ENCODE measurements at places on chromosomes 5 and 9.
A peak's percentile ranks its signal among the peaks of the same experiment; 100 is the strongest.

DNA sequence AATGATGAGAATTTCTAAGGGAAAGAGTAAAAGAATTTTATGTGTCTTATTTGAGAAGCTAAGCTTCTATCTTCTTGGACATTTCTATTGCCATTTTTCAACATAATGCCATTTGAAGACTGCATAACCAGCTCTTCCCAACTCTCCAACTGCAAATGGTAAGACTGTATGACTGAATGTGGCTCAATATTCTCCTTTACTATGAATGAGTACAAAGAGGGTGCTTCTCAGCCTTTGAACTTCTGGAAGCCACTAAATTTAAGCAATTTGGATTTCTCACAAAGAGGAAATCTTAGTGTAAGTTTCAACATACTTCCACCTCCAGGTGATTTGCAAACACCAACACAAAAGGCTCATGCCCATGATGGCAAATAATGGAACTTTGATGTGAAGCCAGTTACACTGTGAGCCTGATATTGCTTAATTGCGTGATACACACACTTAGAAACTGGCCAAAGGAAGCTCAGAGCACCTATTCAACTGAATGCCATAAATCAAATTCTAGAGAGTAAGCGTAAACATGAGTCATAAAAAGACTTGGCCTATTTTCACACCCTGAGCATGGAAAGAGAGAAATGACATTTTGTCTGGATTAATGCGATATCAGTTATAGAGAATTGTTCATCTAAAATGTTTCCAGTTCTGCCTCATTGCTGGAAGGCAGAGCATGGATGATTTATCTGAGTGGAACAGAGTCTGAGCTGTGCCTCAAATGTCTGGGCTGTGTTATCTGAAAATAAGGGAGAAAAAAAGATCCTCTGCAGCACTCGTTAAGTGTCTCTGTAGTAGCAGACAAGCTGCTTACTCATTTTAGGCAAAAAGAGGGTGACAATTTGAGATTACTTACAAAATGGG is 145.3 kb downstream of the PLK2 start:
- no peak for DNase-seq

DNA sequence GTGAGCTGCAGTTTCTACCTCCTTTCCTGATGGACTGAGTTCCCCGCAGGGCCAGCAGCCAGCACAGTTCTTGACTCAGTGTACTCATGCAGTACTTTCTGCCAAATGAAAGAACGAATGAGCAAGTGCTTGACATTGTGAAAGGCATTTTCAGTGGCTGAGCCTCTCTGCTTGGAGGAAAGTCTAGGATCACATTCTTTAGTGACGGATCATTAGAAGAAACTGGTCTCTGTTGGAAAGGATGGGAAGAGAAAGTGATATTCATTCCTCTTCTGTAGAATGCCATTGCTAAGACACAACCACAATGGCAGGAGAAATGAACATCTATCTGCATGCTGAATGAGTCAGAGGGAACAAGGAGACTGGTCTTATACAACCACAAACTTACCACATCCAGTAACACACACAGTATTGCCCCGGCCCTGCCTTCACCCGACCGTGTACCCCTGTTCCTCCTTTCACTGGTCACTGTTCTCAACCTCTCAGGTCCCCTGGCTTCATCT is 206.9 kb downstream of the CRB2 start:
- no peak for DNase-seq

GRCh38 chr9:34990908-34991606 is 1.5 kb downstream of the DNAJB5 start:
- no peak for DNase-seq

DNA sequence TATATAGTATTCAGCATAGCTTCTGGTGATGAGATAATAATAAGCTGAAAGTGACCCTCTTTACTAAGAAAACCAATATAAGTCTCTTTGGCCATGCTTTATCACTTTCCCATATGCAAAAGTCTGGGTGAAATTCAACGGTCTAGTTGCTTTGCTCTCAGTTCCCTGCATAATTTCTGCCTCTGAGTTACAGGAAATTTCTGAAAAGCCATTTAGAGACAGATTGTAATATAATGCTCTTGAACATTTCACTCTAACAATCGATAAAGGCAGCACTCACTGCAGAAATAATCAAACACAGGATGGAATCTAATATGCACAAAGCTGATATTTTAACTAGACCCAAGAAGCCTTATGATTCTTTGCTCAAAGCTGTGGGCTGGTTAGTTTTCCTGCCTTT is 100.1 kb upstream of the LIFR start:
- no peak for DNase-seq

- peak; percentile 48 for DNase-seq
Measured at GRCh38 chr9:69181908-69182353, 7.9 kb downstream of the TJP2 start.

- no peak for DNase-seq
Measured at GRCh38 chr5:167511-167910, 23.8 kb upstream of the LRRC14B start.

GRCh38 chr5:65982635-65983034 is 56.3 kb downstream of the ERBIN start:
- DNase-seq = no peak

- DNase-seq = no peak
Measured at GRCh38 chr5:64595031-64595855, 89.4 kb downstream of the RGS7BP start.

GRCh38 chr9:134688661-134689320 is 47.2 kb downstream of the COL5A1 start:
- no peak for DNase-seq

- DNase-seq = peak; percentile 63
Measured at GRCh38 chr9:134267881-134268724, 58.2 kb upstream of the RXRA start.

DNA sequence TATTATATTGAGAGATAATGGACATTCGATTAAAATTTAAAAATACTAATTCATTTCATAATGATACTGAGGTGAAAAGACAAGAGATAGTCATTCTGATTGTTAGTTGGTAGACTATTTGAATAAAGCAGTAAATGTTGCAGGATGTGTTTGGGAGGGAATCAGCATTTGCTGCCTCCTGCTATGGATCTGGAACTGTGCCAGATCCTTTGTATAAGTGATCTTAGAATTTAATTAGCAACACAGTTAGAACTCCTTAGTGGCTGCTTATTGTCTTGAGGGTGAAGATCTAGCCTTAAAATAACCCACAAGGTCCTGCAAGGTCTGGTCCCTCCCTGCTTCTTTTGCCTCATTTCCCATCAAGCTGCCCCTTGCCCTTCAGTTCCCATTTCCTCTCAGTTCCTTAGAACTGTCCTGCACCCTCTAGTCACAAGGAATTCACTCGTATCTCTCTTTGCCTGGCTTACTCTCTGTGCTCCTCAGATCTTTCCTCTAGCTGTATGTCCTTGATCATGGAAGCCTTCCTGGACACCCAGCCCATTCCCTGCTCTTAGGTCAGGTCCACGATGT is 12.5 kb downstream of the LECT2 start:
- DNase-seq = no peak

- no peak for DNase-seq
Measured at GRCh38 chr5:3139499-3139931, 388.0 kb upstream of the IRX2 start.

DNA sequence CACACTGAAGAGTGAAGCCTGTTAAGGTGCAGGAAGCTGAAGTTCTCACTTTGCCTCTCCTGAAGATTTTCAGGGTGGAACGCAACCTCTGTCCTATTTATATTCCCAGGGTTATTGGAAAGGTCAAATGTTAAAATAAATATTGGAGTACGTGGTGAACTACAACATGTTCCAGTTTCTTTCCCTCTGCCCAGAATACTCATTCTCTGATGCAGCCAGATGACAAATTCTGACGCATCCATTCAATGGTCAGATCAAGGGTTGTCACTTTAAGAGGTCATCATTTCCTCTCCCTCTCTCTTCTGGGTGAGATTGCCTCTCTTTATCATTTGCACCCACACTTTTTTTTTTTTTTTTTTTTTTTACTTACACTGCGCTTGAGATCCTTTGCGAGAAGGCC is 277.1 kb downstream of the BRINP1 start:
- DNase-seq = no peak

- DNase-seq = no peak
Measured at GRCh38 chr5:34529581-34530331, 126.4 kb upstream of the RAI14 start.

DNA sequence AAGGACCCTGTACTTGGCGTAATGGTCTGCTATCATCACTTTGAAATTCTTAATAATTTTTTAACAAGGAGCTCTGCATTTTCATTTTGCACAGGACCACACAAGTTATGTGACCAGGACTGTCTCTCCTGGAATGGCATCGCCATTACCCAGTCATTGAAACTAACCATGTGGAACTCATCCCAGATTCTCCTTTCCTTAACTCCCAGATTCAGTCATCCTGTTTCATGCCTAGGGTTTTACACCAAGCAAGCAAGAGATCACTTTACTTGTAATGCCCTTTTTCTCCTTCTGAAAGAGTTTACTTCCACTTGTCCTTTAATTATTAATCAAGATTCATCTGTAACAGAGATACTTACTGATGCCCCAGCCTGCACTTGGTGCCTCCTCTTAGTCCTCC is 12.0 kb downstream of the FRMD3 start:
- no peak for DNase-seq

DNA sequence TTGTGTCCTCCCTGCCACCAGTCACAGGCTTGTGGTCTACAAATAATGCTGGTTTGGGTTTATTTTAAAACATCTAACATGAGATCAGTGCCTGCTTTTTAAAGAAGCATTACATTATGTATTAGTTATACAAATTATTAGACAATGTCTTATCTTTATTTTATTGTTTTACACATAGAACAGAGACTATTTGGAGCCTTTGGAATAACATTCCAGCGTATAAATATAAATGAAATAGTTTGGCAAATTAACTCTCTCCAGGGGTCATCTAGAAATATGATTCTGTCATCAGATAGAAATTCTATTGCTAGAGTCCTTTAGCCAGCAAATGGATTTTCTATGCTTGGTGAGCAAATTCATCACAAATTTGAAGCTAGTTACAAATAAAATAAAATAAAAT is 22.4 kb downstream of the MAP1B start:
- DNase-seq = no peak

- DNase-seq = no peak
Measured at GRCh38 chr5:141001844-141002604, 35.7 kb downstream of the PCDHAC2 start.

DNA sequence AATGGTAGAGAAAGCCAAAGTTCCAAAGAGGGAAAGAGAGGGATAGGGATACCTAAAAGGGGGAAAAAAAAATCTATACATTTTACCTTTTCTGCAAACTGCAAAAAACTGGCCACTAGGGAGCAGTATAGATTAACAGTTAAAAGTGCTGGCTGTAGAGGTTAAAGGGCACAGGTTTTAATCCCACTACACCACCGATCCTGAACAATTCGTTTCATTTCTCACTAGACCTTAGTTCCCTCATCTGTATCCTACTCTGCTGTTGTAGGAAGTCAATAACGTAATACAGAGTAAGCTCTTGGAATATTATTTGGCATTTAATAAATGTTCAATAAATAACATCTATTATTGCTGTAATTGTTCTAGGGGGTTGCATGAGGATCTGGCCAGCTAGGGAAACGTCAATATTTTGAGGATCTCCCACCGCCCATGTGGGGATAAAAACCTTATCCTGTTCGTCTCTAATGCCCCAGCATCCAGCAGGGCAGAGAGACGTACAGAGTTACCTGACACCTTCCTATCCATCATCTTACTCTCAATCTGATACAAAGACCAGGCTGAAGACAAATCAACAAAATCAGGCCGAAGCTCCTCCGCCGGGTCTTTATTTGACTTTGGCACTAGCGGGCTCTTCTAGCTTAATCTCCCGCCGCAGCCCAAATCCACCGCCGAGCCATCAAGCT is 757 bp downstream of the CDC26 start:
- DNase-seq = peak; percentile 15

GRCh38 chr5:169339869-169340268 is 38.9 kb upstream of the SLIT3 start:
- no peak for DNase-seq

GRCh38 chr9:6123416-6123815 is 92.2 kb upstream of the IL33 start:
- DNase-seq = no peak

DNA sequence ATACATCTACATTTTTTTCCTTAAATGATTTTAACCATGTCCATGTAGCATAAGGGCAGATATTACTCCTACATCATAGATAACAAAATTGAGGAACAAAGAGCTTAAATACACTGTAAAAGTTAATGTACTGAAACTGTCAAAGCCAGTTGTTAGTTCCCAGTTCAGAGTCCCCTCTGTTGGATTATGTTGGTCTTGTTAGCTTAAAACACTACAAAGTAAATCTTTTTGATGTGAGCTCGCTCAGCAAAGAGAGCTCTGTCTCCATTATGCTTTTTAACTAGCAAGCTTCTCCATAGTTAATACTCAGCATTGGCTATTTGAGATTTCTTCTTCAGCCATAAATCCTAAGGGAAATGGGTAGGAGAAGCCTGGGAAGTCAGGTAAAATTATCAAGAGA is 149.1 kb downstream of the ADAMTS6 start:
- DNase-seq = no peak

DNA sequence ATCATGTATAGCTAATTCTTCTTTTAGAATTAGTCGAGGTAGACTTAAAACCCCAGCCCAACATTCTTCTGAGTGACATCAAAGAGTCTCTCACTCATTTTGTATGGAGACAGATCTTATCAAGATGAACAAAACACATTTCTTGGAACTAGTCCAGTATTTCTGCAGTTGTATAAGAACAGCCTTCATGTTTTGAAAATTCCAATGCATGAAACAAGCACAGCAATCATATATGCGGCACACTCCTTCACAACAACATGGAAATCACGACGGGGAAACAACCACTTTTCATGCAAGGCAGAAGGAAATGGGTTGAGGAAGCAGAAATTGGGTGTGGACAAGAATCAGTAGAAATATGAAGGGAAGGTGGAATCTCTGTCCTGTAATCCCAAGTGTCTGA is 113.8 kb downstream of the PLK2 start:
- no peak for DNase-seq

- no peak for DNase-seq
Measured at GRCh38 chr5:89117124-89117644, 234.2 kb upstream of the MEF2C start.

GRCh38 chr5:107486489-107486888 is 184.2 kb downstream of the EFNA5 start:
- DNase-seq = peak; percentile 56

- DNase-seq = no peak
Measured at GRCh38 chr9:33014665-33015014, 10.4 kb upstream of the DNAJA1 start.

GRCh38 chr5:1760231-1760630 is 39.4 kb downstream of the MRPL36 start:
- DNase-seq = no peak
